Activated CD4-positive, alpha-beta T cell treated with anti-CD3 and anti-CD28 coated beads, Interleukin-2, Interleukin-4, amounts not matched to agents 100 ng/mL and 50 ng/mL, durations not matched to agents 16 hours and 8 hours (primary cell): ENCODE measurements at places on chromosomes 7 and 10.

DNA sequence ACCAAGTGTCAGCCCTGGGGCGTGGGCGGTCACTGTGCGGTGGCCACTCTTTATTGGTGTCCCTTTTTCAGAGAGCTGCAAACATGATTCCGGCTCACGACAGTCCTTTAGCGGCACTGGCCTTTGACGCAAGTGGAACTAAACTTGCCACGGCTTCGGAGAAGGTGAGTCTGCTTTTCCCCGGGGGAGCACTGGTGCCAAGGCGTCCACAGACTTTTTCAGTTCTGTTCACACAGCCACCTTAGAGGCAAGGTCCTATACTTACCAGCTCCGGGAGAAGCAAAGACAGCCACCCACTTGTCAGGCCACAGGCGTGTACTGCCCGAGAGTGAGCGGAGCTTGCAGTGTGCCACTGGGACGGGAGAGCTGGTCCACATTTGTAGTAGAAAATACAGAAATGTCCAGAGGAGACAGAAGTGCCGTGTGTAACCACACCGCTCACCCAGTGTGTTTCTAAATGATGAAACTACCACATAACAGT lies 27.9 kb downstream of the WIPI2 start:
- DNase-seq, result no peak

DNA sequence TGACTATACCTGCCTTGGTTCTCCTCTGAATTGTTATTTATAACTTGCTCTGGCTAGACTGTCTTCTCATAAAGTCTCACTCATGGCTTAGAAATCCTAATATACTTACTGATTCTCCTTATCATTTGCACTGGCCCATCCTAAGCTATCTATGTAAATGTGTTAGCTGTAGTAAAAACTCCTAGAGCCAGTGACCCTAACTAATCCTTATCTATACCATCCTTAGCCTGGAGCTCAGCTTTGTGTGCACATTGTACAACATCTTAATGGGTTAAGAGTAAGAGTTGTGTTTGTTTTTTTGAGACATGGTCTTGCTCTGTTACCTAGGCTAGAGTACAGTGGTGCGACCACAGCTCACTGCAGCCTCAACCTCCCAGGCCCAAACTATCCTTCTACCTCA lies 40.8 kb downstream of the LAMB4 start:
- no peak for DNase-seq

GRCh38 chr7:82964150-82964882 lies 198.4 kb downstream of the PCLO start:
- DNase-seq, result no peak

DNA sequence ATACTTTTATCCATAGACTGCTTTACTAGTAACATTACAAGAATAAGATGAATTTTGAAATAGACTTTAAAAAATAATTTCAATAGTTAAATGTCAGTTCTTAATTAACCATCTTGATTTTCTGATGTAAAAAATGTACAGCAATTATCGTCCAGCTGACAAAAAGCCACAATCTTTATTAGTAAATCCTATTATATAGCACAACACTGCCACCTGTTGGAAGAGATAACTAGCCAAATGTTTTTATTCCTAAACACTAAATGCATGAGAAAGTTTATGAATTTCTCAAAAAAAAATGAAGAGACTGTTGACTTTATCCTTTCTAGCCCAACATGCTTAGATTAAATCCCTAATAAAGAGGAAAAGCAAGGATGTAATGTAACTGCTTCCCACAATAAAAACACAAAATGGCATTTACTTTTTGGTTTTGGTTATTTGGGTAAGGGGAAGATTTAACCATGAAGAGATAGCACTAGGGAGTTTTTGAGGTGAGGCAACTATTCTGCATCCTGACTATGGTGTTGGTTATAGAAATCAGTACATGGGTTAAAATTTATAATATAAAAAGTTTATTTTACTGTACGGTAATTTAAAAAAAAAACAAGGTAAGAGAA lies 8.0 kb downstream of the COA1 start:
- DNase-seq, result peak; percentile 48

- peak; percentile 8 for DNase-seq
Measured at GRCh38 chr10:98055841-98056516, 25.6 kb upstream of the CRTAC1 start.

- DNase-seq, result no peak
Measured at GRCh38 chr10:983971-984655, 4.1 kb upstream of the GTPBP4 start.

DNA sequence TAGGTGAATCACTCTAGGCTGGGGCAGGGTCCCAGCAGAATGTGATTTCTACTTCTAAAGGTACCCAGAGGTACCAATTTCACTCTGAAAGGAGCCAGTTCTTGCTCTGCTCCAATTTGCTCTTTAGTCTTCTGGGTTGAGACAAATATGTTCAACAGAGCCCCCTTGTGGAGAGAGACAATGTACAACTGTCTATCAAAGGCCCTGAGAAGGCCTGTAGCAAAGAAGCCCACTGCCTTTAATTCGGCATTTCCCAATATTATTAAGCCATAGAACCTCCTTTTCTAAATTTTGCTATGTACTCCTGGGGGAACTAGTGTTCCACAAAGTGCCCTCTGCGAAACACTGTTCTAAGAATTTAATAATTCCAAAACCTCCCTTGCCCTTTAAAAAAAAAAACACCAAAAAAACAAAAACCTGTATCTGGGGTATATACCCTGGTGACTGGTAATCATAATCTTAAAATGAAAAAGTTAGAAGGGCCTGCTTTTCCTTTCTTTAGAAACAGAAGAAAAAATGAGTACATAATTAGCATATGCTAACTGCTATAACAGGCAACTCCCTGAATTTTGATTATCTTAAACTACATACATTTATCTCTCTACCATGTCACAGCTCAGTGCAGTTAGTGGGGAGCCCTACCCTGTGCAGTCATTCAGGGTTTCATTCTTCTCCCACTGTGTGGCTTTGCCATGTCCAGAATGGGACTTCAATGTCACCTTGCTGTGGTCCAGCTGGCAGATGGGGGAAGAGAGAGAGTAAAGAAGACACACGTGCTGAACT lies 160.9 kb upstream of the BMPER start:
- peak; percentile 19 for DNase-seq

DNA sequence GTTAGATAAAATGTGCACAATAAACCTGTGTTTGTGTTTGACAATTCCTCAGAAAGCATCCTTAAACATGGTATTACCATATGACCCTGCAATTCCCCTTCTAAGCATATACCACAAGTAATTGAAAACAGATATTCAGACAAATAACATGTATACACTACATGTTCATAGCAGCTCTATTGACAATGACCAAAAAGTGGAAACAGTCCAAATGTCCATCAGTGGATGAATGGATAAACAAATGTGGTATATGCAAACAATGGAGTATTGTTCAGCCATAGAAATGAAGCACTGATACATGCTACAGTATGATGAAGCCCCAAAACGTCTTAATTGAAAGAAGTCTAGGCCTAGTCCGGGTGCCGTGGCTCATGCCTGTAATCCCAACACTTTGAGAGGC lies 280.1 kb downstream of the OTUD1 start:
- no peak for DNase-seq

GRCh38 chr7:49166441-49166840 lies 242.1 kb downstream of the CDC14C start:
- DNase-seq, result peak; percentile 0

DNA sequence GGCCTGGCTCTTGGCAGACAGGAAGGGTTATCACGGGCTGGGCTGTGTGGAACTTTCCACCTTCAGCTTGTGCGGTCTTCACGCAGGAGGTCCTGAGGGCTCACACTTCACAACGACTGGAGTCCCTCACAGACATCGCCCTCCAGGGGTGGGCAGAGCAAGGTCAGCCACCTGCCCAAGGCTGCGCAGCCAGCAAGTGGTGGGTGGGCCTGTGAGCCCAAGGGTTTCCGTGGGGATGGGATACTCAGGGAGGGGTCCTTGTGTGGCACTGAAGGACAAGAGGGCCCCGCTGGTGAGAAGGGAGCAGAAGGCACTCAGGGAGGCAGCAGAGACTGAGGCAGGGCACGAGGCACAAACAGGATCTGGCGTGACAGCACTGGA lies 22.0 kb downstream of the PDIA4 start:
- no peak for DNase-seq
